AG09319 (cell line): ENCODE measurements at places on chromosomes 2 and 18.
A peak's percentile ranks its signal among the peaks of the same experiment; 100 is the strongest.

GRCh38 chr18:24817150-24817549 is 356.7 kb downstream of the HRH4 start:
- no peak for DNase-seq

- DNase-seq: no peak
Measured at GRCh38 chr2:43276266-43276941, 50.0 kb upstream of the ZFP36L2 start.

DNA sequence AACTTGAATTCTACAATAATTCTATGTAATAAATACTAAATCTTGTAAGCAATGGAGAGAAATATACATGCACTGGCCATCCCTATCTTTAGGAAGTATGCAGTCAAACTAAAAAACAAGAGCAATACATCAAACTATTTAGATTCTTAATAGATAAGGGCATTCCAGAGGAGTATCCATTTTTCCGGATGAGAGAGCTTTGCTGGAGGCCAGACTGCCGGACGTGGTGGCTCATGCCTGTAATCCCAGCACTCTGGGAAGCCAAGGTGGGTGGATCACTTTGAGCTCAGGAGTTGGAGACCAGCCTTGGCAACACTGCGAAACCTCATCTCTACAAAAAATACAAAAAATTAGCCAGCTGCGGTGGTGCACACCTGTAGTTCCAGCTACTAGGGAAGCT is 60.8 kb downstream of the KIF5C start:
- DNase-seq: no peak

GRCh38 chr2:174573621-174574081 is 24.0 kb downstream of the WIPF1 start:
- DNase-seq: no peak

- no peak for DNase-seq
Measured at GRCh38 chr2:225270861-225271260, 128.6 kb upstream of the NYAP2 start.

- DNase-seq: no peak
Measured at GRCh38 chr18:62186499-62186773, 420 bp downstream of the PIGN start.

DNA sequence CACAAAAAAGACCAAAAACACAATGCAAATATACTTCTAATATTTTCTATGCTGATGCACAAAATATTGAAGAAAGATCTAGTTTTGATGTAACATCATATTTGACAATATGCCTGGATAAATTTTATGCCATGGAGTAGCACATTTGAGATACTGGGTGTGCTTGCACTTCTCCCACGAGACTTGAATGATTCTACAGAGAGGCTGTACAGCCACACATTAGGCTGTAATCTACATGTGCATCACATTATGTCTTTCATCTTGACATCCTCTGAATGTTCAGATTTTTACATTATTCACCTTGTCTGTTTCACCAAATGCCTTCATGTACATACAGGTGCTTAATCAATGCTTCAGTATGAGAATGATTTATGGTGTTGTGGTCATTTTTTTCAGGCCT is 756.4 kb upstream of the CDH7 start:
- DNase-seq: no peak

- no peak for DNase-seq
Measured at GRCh38 chr2:10378189-10378588, 69.9 kb downstream of the ODC1 start.

DNA sequence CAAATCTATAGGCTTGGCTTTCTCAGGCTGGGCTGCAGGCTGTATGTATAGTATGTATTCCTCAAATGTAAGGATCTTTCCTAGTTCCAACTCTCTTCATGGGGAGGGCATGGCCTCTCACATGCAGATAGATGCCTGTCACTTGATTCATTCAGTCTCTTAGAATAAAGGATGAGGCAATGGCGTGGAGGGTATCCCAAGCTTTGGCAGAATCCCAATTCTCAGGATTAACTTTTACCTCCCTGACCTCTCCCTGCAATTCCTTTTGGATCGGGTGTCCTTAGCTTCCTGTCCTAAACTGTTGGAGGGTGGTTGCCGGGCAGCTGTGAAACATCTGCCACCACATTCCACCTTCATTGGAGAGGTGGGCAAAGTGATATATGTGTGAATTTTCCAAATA is 80.3 kb downstream of the INSIG2 start:
- DNase-seq: no peak

DNA sequence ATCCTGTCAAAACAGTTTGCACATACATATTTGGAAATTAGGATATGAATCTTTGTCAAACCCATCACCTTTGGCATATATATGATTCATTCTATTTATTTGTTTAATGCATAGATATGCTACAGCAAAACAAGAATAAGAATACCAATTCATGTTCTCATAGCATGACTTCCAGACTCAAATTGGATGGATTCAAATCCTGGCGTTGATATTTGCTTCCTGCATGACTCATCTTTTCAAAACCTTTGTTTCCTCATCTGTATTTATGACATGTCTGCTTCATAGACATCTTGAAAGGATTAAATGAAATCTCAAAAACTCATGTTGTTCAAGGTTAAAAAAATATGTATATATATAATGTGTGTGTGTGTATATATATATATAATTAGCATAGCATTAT is 261.3 kb downstream of the MBD5 start:
- DNase-seq: no peak

DNA sequence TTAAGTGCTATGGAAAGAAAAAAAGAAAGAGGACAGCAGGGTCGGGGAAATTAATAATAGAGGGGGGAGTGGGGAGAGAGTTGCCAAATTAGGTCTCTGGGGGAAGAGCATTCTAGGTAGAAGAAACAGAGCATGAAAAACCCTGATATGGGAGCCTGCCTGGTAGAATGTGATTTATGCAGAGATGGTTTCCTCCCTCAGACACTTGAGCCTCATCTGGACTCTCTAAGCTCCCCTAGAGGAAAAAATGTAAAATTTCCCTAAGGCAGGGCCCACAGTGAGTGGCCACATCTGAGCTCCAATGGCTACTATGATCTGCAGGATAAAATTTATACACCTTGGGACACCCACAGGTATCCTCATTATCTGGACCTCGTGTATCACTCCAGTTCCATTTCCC is 20.6 kb upstream of the EPAS1 start:
- DNase-seq: no peak

GRCh38 chr2:235663875-235664274 is 170.0 kb downstream of the AGAP1 start:
- no peak for DNase-seq

DNA sequence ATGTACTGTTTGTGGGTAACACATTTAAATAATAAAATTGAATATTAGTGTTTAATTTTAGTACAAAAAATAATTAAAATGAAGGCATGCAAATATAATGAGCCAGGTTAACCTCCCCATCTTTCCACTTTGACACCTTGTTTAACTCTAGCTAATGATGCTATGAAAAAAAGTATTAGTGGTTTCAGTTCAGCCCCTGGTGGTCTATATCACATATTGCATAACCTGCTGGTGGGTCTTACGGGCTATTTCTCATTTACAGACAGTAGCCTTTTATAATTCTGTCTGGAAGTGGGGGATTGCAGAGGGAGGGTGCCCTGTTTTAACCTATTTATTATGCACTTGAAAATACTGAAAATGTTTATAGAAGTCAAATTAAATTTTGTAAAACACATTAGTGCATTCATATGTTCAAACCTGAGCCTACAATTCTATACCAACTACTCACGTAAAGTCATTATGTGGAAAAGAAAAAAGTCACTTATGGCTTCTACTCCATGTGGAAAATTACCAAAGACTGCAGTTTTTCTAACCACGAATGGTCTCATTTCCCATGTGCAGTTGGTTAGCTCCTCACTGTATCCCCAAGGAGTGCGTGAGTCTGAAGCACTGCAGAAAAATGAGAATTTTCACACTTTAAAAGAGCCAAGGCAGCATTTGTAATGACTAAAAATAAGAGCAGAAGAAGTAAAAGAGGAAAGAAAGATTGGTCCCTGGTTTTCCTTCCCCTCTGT is 381.0 kb downstream of the MTX2 start:
- DNase-seq: no peak

DNA sequence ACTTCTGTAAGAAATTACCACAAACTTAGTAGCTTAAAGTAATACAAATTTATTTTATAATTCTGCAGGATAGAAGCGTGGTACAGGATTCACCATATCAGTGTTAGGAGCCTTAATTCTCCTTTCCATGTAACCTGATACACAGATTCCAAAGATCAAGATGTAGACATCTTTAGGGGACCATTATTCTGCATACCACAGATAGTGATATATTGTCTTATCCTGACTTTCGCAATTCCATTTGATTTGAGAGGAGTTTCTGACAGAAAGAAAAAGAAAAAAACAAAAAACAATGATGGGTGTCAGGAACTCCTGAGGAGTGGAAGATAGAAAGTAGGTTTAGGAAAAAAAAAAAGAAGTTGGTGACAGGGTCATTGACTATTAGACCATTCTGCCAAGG is 24.1 kb downstream of the KLHL23 start:
- DNase-seq: no peak

DNA sequence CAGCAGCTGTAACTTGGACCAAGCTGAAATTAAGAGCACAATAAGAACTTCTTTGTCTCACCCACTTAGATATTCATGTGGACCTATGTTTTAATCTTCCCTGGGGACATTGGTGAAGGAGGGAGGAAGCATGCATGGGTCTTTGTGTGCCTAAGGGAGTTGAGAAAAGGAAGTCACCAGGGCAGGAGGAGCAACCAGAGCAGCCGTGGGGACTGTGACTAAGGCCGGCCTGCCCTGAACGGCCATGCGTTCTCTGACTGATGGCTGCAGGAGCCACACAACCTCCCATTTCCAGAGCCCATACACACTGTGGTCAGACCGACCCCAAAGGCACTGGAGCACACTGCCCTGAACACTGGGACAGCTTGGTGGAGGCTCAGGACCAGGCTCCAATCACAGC is 43.7 kb upstream of the SLC35G4 start:
- DNase-seq: no peak

DNA sequence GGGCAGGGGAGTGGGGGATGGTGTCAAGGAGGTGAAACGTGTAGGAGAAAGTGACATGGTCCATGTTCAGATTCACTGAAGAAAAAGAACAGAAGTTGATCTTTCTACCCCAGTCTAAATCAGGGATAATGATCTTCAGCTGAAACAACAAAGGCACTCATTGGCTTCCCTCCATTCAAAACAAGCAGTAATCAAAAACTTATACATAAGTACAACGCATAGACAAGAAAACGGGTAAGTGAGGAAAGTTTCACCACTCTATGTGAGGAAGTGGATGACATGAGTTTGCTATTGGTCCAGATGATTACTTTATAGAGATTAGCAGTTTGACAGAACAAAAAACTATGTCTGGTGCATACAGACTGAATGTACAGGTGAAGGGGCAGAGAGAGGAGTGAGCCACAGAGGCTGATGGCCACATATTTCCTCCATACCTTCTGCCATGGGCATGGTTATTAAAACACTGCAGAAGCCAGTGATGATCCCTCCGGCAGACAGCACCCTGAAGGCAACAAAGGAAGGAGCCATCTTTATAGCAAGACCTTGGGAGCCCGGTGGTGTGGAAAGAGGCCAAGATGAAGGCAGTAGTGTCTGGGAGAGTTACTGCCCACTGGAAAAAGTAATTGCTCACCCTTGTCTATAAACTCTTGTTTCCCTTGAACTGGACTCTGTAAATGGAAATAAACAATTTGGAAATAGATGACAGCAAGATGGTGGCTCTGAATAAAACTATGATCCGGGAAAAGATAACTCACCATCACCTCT is 57.7 kb downstream of the SLC25A12 start:
- DNase-seq: no peak

- no peak for DNase-seq
Measured at GRCh38 chr18:58682429-58683069, 11.3 kb downstream of the MALT1 start.

GRCh38 chr2:145591109-145591809 is 1071.3 kb upstream of the ZEB2 start:
- no peak for DNase-seq

- no peak for DNase-seq
Measured at GRCh38 chr18:9803698-9804516, 81.9 kb upstream of the TXNDC2 start.

- DNase-seq: no peak
Measured at GRCh38 chr2:25330273-25330672, 11.5 kb downstream of the DNMT3A start.

- no peak for DNase-seq
Measured at GRCh38 chr2:68690851-68691250, 43.8 kb upstream of the ARHGAP25 start.

DNA sequence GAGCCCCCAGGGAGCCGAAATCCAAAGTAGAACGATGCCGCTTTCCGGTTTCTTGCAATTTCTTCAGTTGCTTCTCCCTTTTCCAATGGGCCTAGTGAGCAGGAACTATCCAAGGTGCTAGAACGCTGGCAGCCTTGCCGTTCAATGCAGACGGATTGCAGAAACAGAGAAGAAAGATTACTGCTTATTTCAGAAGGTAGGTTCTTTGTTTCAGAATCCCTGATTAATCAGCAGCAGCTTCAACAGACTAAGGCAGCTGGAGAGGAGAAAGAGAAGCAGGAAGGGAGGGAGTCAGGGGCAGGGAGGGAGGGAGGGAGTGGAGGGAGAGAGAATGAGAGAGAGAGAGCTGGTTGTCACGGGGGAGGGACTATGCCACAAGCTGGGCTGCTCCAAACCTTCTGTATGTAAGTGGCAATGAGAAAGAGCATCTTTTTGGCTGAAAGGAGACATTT is 576 bp downstream of the NYAP2 start:
- no peak for DNase-seq

GRCh38 chr2:75491129-75491753 is 69.5 kb downstream of the EVA1A start:
- DNase-seq: peak; percentile 46

DNA sequence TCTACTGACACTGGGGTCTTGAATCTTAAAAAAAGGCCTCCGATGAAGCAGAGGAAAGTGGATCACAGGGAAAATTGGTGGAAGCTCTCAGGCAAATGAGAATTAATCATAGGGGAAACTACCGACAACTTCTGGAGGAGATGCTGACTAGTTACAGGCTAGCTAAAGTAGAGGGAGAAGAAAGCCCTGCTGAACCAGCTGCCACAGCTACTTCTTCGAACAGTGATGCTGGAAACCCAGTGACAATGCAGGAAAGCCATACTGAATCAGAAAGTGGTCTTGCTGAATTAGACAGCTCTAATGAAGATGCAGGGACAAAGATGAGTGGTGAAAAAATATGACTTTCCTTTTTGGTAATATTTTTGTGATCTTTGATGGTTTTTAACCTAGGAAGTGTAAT is 44.9 kb upstream of the SLC3A1 start:
- DNase-seq: no peak
